AG08395 (cell line): ENCODE measurements at places on chromosomes 3 and 15.
A peak's percentile ranks its signal among the peaks of the same experiment; 100 is the strongest.

GRCh38 chr3:172675441-172676193, 35.2 kb downstream of the NCEH1 start:
- peak; percentile 42 for DNase-seq

GRCh38 chr3:385151-385550, 188.6 kb downstream of the CHL1 start:
- no peak for DNase-seq

GRCh38 chr3:38623539-38623938, 25.9 kb downstream of the SCN5A start:
- DNase-seq: no peak

- DNase-seq: no peak
Observed at GRCh38 chr3:60339304-60339703, 911.9 kb downstream of the FHIT start.

DNA sequence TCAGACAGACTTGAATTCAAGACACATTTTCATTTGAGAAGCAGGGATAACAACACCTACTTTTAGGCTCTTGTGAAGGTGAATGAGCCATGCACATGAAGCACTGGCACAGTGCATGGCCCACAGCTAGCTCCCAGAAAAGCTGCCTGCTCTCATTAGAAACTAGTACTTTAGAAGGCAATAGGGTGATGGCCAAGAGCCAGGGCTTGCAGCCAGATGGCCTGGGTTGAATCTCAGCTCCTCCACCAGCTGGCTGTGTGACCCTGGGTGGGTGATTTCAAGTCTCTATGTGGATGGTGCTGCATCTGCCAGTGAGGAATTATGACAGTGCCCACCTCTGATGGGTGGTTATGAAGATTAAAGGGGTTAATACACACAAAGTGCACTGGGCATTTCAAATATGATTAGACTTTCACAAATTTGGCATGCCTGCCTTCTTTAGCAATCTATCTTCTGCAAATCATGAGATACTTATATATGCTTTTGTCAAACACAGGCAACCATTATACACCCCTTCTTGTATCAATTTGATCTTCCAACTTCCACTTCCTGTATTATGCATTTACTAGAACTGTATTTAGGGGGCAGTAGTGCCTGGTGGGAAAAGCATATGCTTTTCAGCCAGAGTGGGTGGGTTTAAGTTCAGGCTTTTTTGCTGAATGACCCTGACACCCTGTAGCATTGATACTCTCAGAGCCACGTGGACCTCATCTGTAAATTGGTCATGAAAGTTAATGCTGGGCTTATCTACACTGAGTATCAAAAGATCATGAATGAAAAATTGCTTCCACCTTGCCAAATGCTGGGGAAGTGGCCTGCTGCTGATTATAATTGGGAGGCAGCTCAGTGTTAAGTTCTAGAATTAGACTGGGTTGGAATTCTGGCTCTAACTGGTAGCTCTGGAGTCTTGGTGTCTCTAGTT, 34.7 kb upstream of the RBP1 start:
- no peak for DNase-seq

DNA sequence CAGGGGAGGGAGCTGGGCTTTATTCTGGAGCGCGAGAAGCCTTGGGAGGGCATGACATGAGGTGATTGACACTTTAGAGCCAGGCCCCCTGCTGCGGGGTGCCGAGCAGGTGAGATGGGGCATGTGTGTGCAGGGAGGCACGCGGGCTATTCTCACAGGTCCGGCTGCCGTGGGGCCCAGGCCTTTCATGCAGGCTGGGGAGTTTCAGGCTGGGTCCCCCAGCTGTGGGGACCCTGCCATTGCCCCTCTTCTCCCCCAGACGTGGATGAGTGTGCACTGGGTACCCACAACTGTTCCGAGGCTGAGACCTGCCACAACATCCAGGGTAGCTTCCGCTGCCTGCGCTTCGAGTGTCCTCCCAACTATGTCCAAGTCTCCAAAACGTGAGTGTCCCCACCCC, 87.3 kb downstream of the FBLN2 start:
- DNase-seq: no peak

DNA sequence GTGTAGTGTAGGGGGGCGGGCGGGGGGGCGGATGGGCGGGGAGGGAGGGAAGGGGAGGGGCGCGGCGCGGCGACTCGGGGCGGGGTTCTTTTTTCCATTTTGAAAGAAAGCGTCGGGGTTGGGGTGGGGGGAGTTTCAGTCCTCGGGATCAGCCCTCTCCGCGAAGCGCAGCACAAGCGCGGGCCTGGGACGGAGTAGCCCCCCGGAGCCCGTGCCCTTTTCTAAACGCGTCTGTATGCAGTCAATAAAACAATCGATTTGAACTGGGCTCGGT, 6.1 kb downstream of the ISLR2 start:
- no peak for DNase-seq

GRCh38 chr3:18652781-18653180, 227.6 kb upstream of the SATB1 start:
- DNase-seq: no peak

DNA sequence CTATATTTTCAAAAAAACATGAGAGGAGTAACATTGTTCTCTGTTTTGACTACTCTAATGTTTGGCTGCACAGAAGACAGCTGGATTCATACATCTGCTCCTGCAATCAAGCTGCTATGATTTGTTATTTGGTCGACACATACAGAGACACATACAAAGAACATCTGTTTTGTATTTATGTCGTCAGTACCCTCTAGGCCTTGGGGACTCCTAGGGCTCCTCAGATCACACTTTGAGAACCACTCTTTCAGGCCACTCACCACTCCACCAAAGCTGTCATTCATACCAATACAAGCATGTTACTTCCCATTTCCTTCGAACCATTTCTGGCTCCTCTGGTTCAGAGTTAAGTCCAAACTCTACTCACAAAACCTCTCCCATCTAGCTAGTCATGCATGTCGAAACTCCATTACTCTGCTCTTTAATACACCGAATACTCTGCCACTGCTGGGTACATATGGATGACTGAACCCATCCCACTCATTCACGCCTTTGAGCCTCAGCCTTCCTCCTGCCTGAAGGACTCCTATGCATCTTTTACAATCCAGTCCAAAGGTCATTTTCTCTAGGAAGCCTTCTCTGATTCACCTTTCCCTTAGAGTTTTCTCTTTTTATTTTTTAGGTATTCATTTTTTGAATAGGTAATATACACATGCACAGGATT, 102.9 kb upstream of the ARHGEF3 start:
- DNase-seq: no peak

DNA sequence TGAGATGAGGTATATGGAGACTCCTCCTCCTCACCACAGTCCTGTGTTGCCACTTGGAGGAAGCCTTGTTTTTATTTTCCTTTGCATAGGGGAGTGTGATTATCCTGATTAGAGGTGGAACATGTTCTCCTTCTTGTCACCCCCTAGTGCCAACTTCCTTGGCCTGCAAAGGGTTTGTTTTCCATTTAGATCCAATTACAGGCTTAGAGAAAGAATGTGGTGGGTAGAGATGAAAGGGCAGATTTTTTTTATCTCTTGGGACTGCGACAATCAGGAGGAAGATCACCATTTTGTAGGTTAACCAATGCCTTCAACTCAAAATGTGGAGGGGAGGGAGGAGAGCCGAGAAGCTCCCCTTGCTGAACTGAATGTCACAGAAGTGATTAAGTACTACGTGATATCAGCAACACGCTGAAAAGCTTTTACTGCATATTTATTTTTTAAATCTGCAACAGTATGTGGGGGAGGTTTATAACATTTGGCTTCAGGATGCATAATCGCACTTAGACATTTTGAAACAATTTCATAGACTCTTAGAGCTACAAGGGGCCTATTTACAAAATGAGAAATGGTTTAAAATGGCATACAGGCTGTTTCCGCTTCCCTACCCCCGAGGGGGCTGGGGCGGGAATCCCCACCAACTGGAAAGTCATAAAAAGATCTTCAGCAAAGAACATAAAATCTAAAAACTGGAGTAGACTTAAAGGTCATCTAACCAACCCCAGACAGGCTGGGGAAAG, 2.4 kb downstream of the LMCD1 start:
- no peak for DNase-seq

- no peak for DNase-seq
Observed at GRCh38 chr3:178457511-178457910, 78.7 kb upstream of the KCNMB2 start.

- DNase-seq: no peak
Observed at GRCh38 chr3:64184621-64185020, 40.6 kb downstream of the PRICKLE2 start.

- no peak for DNase-seq
Observed at GRCh38 chr15:93296759-93297500, 207.9 kb upstream of the RGMA start.

DNA sequence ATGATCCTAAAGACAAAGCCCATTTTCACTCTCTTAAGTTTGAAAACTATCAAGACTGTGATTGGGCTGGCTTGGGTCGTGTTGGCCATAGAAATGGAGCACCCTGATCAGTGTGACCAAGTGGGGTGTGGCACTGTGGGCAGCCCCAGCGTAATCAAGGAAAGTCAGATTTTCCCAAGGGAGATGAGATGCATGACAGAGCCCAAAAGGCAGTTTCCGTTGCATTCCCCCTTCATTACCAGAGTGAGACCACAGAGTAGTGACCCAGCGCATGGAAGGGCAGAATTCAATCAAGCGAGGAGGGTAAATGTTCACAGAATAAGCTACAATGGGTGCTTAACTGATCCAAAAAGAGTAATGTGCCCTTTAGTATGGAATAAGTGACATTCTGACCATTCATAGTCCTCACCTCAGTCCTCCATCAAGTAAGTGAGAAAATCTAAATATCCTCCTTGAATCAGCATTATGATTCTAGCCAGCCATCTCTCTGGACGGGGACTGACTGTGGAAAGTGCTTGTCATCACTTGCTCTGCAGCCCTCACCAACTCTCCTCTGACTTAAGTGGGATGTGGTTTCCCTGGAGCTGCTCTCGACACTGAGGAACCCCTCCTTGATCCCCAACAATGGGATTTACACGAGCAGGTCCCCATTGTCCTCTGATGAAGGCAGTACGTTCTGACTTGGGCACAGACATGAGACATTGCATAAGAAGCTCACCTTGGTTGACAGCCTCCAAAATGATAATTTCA, 430.5 kb downstream of the OCA2 start:
- DNase-seq: no peak

- DNase-seq: no peak
Observed at GRCh38 chr3:51429138-51429537, 38.1 kb downstream of the RBM15B start.

DNA sequence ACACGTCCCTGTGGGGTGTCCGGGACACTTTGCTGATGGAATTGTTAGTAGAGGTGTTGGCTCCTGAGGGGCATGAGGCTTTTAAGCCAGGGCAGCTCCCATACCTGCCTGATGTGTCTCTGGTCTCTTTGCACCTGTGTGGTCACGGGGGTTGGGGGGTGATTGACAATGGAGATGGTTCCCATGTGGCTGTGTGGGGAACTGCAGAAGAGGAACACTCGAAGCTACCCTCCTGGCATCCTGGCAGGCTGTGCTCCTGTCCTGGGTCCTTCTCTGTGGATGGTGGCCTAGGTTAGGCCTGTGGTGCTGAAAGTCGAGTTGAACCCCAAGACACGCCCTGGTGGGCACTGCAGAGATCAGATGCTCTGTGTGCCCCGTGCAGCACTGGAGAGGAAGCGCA, 73.4 kb downstream of the HMCES start:
- DNase-seq: no peak

- DNase-seq: peak; percentile 28
Observed at GRCh38 chr3:197520311-197521276, 35.2 kb downstream of the BDH1 start.

DNA sequence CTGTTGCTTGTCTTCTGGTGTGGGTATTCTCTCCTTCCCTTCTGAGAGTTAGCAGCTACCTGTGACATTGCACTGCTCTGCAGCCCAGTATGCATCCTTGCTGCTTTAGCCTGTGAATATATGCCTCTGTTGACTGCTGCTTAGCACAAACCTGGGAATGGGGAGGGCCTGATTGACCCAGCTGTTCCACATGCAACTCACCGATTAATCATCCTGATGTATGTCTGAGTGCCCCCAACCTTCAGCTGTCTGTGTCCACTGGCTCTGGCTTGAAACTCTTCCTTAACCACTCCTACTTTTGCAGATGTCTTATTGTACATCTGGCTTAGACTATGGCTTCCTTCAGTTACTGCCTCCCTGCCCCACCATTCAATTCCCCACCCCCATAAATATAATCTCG, 119.1 kb downstream of the RASA2 start:
- DNase-seq: no peak

GRCh38 chr3:43346978-43347749, 60.8 kb downstream of the SNRK start:
- no peak for DNase-seq

GRCh38 chr3:127568586-127568985, 21.9 kb downstream of the TPRA1 start:
- DNase-seq: no peak
